Caudate nucleus (tissue), 63 donors: ENCODE measurements at places on chromosomes 16 and 17.

DNA sequence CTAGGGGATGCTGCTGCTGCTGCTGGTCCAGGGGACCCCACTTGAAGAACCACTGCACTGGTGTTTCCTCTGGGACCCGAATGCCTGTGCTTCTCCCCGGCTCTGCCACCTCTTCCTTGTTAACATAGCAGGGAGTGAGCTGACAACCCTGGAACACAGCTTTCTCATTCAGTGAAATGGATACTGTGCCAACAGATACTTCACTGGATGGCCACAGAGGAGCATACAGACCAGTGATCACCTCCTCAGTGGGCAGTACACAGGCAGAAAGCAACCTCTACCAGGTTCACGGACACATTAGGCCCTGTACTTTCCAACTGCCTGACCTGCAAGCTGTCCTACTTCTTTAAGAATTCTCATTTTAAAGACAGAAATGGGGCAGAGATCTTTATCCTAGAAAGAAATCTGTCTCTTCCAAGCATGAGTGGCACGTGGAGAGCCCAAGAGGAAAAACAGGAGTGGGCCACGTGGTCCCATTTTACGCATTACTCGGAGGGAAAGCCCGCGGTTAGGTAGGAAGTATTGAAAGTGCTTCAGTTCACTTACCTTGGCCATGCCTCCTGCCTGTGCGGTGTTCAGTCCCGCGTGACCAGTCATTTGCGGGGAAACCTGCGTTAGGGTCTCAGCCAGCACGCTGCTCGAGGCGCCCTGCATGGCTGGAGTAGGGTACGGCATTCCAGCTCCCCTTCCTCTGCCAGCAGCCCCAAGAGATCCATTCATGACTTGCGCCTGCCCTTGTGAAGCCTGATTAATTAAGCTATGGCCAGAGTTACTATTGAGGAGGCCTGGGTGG, 30.6 kb downstream of the CREBBP start:
- DNase-seq, result no peak

GRCh38 chr17:1612400-1612799, 16.2 kb downstream of the SLC43A2 start:
- DNase-seq, result no peak

- no peak for DNase-seq
Observed at GRCh38 chr17:14745541-14745940, 444.7 kb downstream of the HS3ST3B1 start.

GRCh38 chr16:6573577-6573976, 759.1 kb upstream of the RBFOX1 start:
- peak; percentile 72 for DNase-seq

DNA sequence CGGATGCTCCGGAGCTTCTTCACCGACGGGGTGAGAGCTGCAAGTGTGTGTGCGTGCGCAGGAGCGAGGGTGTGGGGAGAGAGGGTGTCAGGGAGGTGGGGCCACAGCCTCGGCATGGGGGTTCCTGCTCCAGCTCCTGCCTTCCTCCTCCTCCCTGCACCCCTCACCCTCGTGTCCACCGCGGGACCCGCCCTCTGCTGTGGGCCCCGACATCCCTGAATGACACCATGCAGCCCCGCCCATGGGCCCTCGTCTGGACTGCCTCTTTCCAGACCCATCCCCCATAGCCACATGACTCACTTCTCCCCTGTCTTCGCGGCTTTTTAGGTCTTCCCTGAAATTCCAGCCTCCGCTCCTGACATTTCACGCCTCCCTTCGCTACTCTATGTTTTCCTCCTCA, 41.6 kb downstream of the ARHGAP23 start:
- peak; percentile 38 for DNase-seq

DNA sequence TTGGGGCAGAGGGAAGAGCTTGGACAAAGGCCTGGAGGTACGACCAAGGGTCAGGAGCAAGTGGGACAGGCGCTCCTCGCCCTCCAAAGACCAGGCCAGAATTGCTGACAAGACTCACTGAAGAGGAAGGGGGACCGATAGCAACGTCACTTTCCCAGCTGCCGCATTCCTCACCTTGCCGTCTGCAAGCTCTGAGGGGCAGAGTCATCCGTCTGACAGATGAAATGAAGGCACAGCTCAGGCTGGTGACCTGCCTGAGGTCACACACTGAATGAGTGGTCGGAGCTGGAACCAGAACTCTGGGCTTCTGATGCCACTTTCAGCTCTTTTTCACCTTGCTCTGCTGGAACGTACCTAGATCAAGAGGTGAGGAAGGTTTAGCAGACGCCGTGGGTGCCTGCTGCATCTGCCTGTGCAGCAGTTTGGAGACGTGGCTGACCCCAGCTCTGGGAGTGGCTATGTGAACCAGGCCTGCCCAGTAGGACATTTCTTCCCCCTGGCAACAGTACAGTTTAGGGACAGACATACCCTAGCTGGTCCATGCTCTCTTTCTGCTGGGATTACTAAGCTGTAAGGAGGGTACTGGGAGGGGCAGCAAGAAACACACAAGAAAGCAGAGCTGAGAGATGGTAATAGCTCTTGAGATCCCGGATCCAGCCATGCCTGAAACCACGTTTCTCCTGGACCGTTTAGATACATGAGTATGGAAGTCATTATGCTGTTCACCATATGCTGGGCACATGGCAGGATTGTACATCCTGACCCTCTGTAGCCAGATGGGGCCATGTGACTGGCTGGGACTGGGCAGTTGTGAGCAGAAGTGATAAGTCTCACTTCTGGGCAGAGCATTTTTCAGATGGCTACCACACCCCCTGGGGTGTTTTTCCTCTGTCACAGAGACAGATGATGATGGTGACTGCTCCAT, 50.9 kb downstream of the IL21R start:
- no peak for DNase-seq

- DNase-seq, result no peak
Observed at GRCh38 chr16:83305092-83305491, 502.7 kb upstream of the HSBP1 start.

DNA sequence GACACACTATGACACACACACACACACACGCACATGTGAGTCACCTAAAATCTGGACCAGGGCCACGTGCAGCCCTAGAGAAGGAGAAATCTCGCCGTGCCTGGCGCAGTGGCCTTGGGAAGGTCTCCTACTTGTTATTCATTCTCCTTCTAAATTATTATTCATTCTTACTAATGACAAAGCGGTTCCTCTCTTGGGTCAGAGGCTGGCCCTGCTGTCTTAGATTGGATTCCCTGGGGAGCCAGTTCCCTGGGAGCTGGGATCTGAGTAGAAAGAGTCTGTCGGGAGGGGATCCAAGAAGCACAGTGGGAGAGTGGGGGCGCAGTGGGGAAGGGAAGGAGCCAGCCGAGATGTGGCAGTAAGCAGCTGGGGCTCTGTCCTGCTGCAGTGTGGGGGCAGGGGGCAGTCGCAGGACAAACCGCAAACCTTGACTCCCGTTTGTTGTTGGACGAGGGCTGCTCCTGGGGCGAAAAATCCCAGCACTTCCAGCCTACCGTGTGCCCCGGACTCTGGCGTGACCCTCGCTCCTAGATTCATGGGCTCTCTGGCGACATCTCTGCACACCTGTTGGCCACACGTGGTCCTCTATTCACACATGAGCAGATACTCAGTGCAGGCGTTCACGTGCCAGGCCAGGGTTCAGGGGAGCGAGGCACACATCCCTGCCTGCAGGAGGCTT, 18.7 kb upstream of the JPH3 start:
- no peak for DNase-seq
